ENCODE measurements at places on chromosomes 1 and 21.

- no peak for DNase-seq
Observed at GRCh38 chr1:8889103-8889846, 10.8 kb upstream of the ENO1 start.

GRCh38 chr1:43797891-43798290, 90.6 kb downstream of the ST3GAL3 start:
- no peak for DNase-seq

DNA sequence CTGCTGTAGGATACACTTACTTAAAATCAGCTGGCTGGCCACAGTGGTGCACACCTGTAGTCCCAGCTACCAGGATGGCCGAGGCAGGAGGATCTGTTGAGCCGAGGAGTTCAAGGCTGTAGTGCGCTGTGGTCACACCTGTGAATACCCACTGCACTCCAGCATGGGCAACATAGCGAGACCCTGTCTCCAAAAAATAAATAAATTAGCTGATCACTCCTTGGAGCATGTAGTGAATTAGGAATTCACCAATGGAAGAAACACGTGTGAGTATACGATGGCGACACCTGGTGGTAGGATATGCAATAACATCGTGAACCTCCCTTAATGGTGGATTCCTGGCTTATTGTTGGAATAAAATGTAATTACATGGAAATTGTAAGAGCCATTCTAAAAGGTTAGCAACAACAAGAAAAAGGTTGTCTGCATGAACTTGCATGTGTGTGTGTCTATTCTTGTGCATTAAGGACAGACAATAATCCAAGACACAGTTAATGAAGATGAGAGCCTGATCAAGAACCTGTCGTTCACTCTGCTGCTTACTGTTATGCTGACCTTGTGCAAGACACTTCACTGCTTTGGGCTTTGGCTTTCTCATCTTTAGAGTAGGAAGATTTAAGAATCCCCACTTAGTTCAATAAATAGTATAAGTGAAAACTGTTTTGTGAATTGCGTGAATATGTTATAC, 38.6 kb upstream of the COX20 start:
- DNase-seq: no peak

DNA sequence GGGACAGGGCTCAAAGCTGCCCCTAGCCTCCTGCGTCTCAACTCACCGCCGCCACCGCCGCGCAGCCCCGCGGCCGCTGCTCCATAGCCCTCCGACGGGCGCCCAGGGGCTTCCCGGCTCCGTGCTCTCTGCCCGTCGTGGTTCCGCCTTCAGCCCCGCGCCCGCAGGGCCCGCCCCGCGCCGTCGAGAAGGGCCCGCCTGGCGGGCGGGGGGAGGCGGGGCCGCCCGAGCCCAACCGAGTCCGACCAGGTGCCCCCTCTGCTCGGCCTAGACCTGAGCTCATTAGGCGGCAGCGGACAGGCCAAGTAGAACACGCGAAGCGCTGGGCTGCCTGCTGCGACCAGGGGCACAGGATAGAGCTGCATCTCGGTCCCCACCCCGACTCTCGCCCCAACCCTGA, at the start of gene TNFRSF25:
Gene TNFRSF25, minus strand, starts transcription at position 151 of the 400 bp plus-strand sequence. Its CDS starts 66 bp downstream, at position 85.
- DNase-seq: no peak

GRCh38 chr1:39098546-39099250, 72.5 kb downstream of the NDUFS5 start:
- DNase-seq: peak; percentile 78

DNA sequence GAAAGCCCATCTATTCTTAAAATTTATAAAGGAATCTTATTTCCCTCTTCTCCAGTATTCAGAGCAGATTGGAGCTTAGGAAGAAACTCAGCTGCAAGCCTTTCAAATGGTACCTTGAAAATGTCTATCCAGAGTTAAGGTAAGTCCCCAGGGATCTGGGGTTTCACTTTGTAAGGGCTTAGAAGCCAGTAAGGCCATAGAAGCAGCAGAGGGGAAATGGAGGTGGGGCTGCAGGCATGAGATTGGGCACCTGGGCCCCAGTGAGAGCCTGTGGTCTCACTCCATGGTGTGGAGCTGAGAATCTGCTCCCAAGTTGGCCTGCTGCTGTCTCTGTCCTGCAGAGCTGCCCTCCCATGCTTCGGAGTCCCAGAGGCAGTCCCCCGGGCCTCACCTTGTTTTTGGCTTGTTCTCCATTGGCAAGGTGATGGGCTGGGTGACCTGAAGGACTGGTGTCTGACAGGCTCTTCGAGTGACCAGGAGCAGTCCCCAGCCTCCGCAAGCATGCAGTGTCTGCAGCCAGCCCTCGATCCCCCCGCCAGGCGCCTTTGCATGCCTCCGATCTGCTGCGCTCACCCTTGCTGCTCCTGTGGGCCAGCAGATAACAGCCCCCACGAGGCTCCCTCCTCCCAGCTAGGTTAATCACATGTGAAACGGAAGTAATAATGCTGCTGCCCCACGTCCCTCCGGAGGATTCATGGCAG, 163.1 kb downstream of the PGBD5 start:
- DNase-seq: no peak

- DNase-seq: no peak
Observed at GRCh38 chr1:61743716-61744580, 1.7 kb downstream of the PATJ start.

GRCh38 chr1:38436749-38437148, 390.2 kb upstream of the POU3F1 start:
- no peak for DNase-seq

- no peak for DNase-seq
Observed at GRCh38 chr1:177800400-177801088, 169.3 kb downstream of the SEC16B start.

Measured in AG04449 (cell line).